ENCODE measurements at places on chromosomes 5 and 9.
A peak's percentile ranks its signal among the peaks of the same experiment; 100 is the strongest.

DNA sequence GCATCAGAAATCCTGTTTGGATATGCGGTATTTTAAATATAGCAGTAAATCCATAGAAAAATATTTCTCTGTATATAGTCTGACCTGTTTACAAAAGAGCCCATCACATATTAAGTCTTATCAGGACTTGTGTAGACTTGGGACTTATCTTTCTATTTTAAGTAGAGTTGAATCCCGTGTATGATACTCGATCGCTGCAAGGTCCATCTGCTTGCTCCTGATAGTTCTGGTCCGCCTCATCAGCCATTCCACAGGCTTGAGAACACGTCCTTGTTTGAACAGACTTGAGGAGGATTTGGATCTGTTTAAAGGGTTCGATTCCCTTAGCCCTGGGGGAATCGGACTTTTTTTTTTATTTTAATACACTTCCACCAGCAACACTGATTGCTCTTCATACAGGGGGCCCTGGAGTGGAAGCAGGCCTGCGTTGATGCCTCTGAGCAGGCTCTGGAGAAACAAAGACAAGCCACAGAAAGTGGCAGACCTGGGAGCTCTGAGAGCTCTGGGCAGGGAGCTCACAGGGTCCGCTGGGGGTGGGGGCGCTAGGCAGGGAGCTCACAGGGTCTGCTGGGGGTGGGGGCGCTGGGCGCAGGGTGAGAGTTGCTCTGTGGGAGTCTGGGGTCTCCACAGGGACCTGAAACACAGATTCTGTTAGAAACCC lies 112.2 kb downstream of the MVB12B start:
- H3K27ac ChIP-seq: no peak overlapping the region
- no peaks in the 10 kb centered on the region for H3K36me3 ChIP-seq
- DNase-seq: no peak
- H3K4me3 ChIP-seq: no peak overlapping the region
- no peaks in the 10 kb centered on the region for H3K27me3 ChIP-seq
- peaks cover 9% of the 10 kb centered on the region for H3K4me1 ChIP-seq

GRCh38 chr5:170300361-170301013 lies 2.9 kb upstream of the LCP2 start:
- DNase-seq: no peak
- H3K36me3 ChIP-seq: no peaks in the 10 kb centered on the region
- no peak overlapping the region for H3K4me3 ChIP-seq
- H3K4me1 ChIP-seq: no peaks in the 10 kb centered on the region
- H3K27me3 ChIP-seq: no peaks in the 10 kb centered on the region
- H3K27ac ChIP-seq: no peak overlapping the region

DNA sequence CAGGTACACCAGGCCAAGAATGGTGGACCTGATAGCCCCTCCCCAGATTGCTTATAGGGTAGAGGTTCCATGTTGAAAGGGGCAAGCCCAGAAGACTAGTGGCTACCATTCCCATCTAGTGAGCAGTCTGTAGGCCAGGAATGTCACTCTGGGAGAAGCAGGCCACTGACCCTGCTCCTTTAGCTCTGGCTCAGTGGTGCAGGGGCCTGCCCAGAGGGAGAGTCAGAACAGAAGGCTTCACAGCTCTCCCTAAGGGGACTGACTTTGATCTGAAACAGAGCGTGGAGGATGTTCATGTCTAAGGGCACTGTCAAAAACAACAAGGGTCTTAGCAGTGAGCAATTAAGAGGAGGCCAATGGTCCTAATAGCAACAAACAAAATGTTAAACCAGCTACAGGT lies 81.7 kb downstream of the ZNF354C start:
- no peaks in the 10 kb centered on the region for H3K36me3 ChIP-seq
- no peak overlapping the region for H3K27ac ChIP-seq
- no peaks in the 10 kb centered on the region for H3K4me1 ChIP-seq
- H3K4me3 ChIP-seq: no peak overlapping the region

DNA sequence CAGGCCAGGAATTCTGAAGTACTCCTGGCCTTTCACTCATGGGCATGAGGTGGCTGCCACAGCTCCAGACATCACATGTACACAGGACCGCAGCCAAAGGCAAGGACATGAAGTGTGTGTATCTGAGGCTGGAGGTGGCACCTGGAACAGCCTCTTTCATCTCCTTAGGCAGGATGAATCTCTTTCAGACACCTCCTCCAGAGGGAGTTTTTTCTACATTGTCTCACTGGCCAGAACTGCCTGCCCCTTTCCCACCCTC lies 142.8 kb downstream of the BARX1 start:
- no peaks in the 10 kb centered on the region for H3K4me1 ChIP-seq
- no peaks in the 10 kb centered on the region for H3K27me3 ChIP-seq
- no peaks in the 10 kb centered on the region for H3K36me3 ChIP-seq
- H3K27ac ChIP-seq: no peak overlapping the region
- H3K4me3 ChIP-seq: no peak overlapping the region
- DNase-seq: no peak

DNA sequence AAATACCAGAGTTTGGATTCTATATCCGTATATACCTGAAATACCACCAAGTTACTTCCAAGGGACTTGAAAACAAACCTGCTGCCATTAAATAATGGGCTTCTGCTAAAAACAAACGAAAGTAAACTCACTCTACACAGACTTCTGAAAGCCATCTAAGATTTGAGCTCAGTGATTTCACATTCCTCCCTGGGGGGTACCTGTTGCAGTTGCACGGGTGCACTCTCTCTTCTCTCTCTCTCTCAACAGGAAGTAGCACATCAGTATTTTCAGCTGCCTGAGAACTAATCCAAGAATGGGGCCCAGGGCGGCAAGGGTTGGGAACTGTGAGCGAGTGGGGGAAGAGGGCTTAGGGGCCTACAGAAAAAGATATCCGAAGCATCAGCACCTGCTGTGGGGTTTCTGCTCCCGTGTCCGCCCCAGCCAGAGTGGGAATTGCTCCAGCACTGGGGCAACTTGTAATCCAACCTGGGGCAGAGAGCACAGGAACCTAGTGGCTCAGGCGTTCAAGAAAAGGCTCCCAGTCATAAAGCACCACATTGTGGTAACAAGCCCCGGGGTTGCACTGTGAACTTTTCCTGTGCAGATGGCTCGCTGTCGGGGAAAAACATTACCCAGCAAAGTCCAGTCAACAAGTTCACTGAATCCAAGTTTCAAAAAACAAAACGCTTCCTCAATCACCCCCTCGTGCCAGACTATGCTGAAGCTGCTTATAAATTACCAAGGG lies 99.8 kb downstream of the EFNA5 start:
- peaks cover 67% of the 10 kb centered on the region for H3K4me1 ChIP-seq
- DNase-seq: peak; percentile 55
- no peaks in the 10 kb centered on the region for H3K36me3 ChIP-seq
- H3K4me3 ChIP-seq: no peak overlapping the region
- H3K27ac ChIP-seq: no peak overlapping the region

DNA sequence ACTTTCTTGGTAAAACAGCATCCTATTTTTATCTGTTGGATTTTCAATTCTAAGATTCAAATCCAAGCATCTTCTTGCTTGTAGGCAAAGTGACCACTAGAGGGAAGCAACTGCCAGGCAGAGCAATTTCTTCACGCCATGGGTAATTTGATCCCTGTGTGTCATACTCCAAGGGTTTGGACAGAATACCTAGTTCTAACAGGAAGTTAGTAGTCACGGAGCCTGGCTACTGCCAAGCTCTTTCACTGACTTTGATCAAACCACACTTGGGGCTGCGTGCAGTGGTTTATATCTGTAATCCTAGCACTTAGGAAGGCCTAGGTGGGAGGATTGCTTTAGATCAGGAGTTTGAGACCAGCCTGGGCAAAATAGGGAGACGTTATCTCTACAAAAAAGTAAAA lies 473.6 kb upstream of the TNC start:
- H3K27me3 ChIP-seq: no peaks in the 10 kb centered on the region
- no peaks in the 10 kb centered on the region for H3K36me3 ChIP-seq
- H3K4me1 ChIP-seq: peaks cover 16% of the 10 kb centered on the region
- DNase-seq: peak; percentile 60
- no peak overlapping the region for H3K4me3 ChIP-seq

DNA sequence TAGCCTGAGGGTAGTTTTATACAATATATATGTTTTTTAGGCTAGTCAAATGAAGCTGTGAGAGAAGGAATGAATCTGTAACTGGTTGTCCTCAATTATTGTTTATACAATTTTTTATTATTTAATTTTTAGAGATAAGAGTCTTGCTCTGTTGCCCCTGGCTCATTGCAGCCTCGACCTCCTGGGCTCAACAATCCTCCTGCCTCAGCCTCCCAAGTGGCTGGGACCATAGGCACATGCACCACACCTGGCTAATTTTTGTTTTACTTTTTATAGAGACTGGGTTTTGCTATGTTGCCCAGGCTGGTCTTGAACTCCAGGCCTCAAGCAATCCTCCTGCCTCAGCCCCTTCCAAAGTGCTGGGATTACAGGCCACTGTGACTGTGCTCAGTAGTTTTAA lies 2.7 kb downstream of the MRPL41 start:
- no peak overlapping the region for H3K27ac ChIP-seq
- DNase-seq: no peak
- H3K4me1 ChIP-seq: peaks cover 3% of the 10 kb centered on the region
- no peaks in the 10 kb centered on the region for H3K27me3 ChIP-seq
- no peak overlapping the region for H3K4me3 ChIP-seq
- H3K36me3 ChIP-seq: peaks cover 11% of the 10 kb centered on the region
